Stimulated activated CD4-positive, alpha-beta T cell treated with anti-CD3 and anti-CD28 coated beads, Interleukin-4, amount 100 ng/mL, for 4 hours (primary cell): ENCODE measurements at places on chromosomes 4 and X.

DNA sequence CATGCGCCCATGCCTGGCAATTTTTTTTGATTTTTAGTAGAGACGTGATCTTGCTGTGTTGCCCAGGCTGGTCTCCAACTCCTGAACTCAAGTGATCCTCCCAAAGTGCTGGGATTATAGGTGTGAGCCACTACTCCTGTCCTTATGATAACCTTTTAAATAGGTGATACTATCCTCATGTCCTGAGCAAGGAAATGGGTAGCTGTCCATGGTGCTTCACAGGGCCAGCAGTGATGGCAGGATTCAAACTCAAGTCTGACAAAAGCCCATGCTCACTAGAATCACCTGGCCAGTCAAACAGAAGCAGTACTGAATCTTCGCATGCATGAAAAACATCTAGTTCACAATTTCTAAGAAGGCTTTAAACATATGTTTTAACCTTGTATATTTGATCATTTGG lies 235.1 kb downstream of the NR3C2 start:
- no peak for DNase-seq

- DNase-seq, result no peak
Observed at GRCh38 chrX:39067866-39068265, 266.6 kb downstream of the MID1IP1 start.

DNA sequence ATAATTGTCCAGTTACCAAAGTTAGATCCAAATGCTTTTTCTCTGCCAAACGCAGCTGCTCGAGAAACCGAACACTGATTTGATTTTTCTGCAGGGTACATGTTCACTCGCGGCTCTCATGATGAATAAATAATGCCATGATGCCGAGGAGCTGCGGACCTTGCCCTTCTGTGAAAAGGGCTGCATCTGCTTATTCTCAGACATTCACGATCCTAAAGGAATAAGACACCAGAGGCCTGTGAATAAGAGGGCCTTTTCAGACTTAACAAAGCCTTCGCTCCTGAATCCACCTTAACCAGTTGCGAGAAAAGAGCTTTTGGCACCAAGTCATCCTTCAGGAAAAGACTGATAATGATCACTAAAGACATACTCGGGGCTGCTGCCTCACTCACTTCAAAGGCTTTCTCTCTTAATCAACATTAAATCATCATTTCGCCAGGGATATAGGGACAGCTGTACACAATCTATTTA lies 147.5 kb downstream of the FBXO8 start:
- DNase-seq, result no peak

DNA sequence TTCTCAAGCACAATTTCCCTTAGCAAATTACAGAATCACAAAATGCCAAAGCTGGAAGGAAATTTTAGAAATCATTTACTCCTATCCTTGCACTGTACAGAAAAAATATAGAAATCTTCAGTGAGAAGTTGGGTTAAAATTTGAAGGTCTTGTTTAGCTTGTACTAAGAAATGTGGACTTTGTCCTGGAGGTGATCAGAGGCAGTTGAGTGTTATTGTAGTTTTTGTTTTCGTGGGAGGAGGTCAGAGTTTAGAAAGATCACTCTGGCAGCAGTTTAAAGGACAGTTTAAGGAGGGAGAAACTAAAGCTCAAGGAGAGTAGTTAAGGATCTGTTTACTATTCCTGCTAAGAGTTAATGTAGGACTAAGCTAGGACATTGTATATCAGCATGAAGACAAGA lies 54.4 kb upstream of the CXorf51B start:
- no peak for DNase-seq

DNA sequence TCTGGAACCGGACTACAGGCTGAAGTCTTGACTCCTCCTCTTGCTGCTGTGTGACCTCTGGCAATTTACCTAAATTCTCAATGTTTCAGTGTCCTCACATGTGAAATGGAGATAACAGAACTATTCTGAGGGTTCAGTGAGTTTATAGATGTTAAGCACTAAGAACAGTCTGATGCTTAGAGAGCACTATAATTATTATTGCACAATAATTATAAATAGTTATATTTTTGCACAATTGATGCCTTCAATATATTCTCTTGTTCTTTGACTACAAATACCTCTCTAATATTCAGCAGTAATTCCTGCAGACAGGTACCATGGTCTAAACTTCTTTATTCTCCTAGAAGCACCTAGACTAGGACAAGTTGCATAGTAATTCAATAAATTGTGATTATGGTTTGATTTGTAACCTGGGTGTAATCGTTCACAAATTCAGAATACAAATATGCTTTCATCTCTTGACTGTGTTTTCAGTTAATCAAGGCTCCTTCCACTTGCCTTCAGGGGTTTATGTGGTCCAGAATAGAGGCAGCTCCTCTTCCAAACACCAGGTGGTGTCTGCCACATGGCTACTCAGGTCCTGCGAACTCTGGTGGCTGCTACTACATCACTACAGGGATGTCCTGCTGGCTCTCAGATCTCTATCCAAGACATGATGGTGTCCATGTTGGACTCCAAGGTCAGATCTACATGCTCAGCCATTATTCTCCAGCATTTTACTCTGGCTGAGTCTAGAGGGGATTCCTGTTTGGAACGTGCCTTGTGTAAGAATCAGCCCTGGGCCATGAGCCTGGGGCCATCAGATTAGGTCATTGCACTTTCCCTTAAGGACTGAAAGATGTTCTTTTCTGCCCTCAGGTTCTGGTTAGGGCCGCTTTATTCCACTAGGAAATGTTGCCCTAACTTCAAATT lies 103.4 kb downstream of the QRFPR start:
- DNase-seq, result no peak

GRCh38 chrX:769796-770195 lies 139.2 kb downstream of the SHOX start:
- no peak for DNase-seq

DNA sequence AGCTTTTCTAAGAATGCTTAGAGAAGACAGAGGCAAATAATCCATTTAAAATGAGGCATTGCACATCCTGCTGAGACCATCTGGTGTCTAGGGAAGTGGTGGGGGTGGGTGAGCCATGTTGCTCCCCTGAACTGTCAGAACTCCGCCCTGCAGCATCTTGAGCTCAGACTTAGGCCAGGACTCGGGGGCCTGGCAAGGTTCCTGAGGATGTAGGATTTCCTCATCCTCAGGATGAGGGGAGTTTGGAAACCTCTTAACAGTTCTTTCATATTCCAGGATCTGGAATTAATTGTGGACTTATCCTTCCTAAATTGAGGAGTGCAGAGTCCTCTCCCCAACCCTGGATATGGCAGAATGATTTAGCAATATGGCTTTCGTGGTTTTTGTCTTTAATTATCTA lies 6.6 kb downstream of the TLL1 start:
- DNase-seq, result no peak

- DNase-seq, result no peak
Observed at GRCh38 chr4:122764821-122765215, 32.3 kb downstream of the BBS12 start.

DNA sequence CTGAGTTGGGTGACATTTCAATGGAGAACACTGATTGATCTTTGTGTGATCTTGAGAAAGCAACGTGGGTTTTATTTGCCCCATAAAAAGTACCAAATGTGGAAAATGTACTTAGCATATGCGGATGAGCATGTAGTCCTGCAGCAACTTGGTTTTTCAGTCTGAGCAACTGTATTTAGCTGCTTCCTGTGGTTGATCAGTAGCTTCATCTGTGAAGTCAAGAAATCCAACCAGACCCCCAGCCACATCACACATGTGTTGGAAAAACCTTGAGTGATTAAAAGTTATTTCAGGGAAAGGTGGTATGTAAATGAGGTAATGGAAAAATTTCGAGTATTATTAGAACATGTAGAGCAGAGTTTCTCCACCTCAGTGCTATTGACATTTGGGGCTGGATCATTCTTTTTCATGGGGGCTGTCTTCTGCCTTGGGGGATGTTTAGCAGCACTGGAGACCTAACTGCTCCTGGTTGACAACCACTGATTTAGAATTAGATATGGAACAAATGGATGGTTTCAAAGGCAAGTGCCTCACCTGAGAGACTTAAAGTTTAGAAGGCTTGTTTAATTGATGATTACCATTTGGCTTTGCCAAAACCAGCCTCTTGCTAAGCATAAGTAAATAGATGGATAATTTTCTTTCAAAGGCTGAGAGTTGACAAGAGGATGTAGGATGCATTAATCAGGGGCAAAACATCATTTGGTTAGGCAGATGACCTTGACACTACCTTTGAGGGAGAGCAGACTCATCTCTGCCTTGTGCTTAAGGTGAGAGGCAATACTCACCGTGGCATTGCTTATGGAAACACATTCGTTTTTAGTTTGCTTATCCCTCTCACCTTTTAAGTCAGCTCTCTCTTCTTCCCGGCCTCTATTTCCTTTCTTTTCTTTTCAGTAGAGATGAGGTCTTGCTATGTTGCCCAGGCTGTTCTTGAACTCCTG lies 193.0 kb upstream of the RPS6KA3 start:
- DNase-seq, result peak; percentile 2

DNA sequence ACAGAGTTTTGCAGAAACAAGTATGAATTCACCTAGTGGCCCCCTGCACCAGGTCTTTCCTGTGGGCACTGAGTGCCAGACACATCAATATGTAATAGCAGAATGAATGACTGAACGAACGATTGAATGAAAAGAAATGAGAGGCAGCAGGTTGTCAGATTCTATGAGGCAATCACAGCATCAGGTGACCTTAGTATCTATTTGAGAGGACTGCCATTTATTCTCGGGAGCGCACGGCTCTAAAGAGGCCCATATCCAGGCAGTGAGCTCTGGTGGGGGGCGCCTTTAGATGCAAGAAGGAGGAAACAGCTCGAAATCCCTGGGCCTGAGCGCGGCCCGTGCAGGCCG lies 528 bp upstream of the SLC25A4 start:
- DNase-seq, result no peak

GRCh38 chr4:60463857-60464502 lies 736.1 kb upstream of the ADGRL3 start:
- DNase-seq, result no peak

DNA sequence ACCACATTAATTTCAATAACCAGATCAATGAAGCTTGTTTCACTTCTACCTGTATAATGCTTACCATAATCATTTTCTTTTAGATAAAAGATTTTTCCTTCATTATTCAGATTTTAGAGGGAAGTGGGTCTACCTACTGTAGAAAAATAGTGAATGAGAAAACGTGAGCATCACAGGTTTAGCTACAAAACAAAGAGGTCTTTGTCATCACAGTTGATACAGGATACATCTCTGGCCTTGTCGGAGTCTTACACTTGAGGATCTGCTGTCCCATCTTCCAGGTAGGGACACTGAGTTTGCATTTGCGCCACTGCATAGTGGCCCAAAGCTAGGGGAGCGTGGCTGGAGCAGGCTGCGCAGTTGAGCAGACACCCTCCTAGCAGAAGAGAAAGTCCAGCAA lies 710 bp downstream of the CLDN24 start:
- DNase-seq, result no peak

DNA sequence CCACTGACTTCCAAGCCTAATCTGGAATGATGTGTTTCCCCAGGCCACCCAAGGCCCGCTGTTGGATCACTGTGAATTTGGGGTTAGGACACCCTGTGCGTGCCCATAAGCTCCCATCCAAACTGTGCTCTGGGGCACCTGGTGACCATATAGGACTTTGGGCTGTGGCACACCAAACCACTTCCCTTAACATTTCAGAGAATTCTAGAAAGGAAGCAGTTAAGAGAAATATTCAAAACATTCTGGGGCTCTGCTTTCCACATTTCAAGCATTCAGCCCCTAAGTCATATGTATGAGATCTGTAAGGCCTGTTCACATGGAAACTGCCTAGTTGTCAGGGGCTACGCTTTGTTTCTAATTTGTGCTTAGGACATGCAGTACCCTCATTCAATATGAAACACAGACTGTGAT lies 14.4 kb downstream of the VGLL1 start:
- no peak for DNase-seq

DNA sequence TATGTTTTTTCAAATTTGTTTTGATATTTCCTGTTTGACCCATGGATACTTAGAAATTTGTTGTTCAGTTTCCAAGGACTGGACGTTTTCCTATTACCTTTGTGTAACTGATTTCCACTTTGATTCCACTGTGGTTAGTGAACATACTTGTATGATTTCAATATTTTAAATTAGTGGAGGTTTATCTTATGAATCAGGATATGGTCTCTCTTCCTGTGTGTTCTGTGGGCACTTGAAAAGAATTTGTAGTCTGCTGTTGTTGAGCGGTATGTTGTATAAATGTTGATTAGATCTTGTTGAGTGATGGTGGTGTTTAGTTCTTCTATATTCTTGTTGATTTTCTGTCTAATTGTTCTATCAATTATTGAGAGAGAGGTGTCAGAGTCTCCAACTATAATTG lies 21.2 kb upstream of the LAMTOR3 start:
- DNase-seq, result no peak

- peak; percentile 84 for DNase-seq
Observed at GRCh38 chr4:972651-973424, 531 bp downstream of the DGKQ start.

DNA sequence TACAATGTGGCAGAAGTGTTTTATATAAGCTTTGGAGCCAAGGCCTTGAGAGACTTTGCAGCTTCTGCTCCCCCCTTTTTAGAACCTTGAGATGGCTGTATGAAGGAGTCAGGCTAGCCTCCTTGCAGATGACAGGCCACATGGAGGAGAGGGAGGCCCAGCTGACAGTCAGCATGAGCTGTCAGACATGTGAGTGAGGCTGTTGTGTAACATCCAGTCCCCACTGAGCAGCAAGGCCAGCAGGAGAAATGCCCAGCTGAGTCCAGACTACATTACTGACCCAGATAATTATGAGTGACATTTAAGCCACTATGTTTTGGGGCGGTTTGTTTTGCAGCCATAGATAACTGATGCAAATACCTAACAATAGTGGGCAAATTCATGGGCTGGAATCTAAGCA lies 515.3 kb upstream of the ARX start:
- DNase-seq, result no peak

GRCh38 chr4:139963708-139964107 lies 190.3 kb downstream of the MAML3 start:
- DNase-seq, result no peak

DNA sequence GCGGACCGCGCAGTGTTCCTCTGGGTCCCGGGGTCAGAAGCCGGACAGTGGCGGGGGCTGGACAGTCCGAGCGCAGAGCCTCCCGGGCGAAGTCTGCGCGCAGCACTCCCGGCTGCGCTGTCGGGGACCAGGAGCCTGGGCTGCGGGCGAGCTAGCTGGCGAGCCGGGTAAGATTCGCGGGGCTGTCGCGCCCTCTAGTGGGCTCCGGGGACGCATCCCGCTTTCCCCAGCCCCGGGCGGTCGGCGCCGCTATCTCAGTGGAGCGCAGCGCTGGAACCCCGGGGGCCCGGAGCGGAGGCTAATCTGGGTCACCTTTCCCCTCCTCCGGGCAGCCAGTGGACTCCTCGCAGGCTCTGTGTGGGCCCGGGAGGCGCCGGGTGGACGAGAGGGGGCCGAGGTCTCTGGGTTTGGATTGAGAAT lies 4.2 kb downstream of the PDGFRA start:
- peak; percentile 79 for DNase-seq

DNA sequence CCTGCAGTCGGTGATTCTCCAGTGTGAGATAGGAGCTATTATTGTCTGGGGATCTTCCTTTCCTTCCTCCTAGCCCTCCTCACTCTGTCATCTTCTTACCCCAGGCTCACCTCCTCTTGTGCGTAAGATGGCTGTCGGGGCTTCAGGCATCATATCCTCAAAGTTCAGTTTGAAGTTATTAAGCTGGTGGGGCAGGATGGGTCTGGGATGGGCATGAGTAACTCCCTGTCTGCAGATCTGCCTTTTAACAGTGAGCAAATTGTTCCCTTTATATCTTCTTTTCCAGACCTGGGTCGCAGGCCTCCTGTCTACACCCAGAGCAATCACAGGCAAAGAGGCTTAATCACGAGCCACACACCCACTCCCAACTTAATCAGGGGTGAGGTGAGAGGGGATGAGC lies 900 bp upstream of the MTMR1 start:
- no peak for DNase-seq

- DNase-seq, result no peak
Observed at GRCh38 chrX:25112156-25112555, 96.4 kb upstream of the ARX start.
